ENCODE measurements at places on chromosomes 7 and 10. TPM values are rescaled to one million over a fixed set of nuclear protein-coding genes. Genes with fewer than 3 reads are reported as not detected.

The MCU gene
- 66.2 TPM for total RNA-seq

The NPSR1 gene
- not detected for total RNA-seq

The GIMAP1 gene
- not detected for total RNA-seq

The MIOS gene
- total RNA-seq: 62.3 TPM

GRCh38 chr7:131031099-131031868 is 296.4 kb upstream of the MKLN1 start:
- DNase-seq: no peak

DNA sequence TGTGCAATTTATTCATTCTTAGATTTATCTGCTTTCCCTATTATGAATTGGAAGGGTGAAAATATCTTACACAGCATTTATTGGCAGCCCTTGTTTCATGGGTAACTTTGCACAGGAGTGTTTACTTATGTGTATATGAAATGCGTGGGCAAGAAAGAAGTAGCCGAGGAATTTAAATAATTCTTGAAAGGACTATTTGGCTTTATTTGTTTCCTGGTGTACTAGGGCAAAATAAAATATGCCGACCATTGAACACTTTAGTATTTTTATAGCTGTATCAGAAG is 93.7 kb downstream of the ARID5B start:
- no peak for DNase-seq

- DNase-seq: no peak
These were observed 3.5 kb upstream of the INHBA start for GRCh38 chr7:41706228-41706930.

- no peak for DNase-seq
These were observed 196.3 kb downstream of the LSM5 start for GRCh38 chr7:32293833-32294232.

GRCh38 chr10:32957341-32958084 is 517 bp downstream of the ITGB1 start:
- peak; percentile 43 for DNase-seq

GRCh38 chr10:114816308-114816707 is 5.3 kb upstream of the FHIP2A start:
- no peak for DNase-seq

GRCh38 chr10:27699776-27700175 is 45.8 kb downstream of the MKX start:
- DNase-seq: no peak

- no peak for DNase-seq
These were observed 65.6 kb upstream of the DUSP5 start for GRCh38 chr10:110432084-110432483.

Measured in progenitor cell of endocrine pancreas (in vitro differentiated cells).